ENCODE measurements at places on chromosomes 7 and 10.

- no peak for DNase-seq
Observed at GRCh38 chr7:74672343-74672915, 14.9 kb downstream of the GTF2I start.

GRCh38 chr7:37359662-37360444 is 88.8 kb downstream of the ELMO1 start:
- no peak for DNase-seq

DNA sequence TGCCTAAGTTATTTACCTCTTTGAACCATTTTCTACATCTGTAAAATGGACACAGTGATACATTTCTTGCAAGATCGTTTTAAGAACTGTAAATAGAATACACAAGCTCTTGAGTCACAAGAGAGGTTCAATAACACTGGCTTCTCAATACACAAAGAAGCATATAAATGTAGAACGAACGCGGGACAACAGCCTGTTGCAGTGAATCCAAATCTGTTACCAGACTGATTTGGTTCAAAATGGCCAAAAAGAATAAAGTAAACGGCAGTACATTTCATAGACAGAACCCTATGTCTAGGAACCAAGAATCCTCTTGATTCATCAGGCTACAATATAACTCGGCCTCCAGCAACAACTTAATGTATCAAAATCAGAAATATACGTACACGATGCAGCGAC is 701 bp downstream of the MTPAP start:
- DNase-seq, result no peak

GRCh38 chr10:93071674-93072224 is 1.9 kb upstream of the CYP26A1 start:
- DNase-seq, result no peak

DNA sequence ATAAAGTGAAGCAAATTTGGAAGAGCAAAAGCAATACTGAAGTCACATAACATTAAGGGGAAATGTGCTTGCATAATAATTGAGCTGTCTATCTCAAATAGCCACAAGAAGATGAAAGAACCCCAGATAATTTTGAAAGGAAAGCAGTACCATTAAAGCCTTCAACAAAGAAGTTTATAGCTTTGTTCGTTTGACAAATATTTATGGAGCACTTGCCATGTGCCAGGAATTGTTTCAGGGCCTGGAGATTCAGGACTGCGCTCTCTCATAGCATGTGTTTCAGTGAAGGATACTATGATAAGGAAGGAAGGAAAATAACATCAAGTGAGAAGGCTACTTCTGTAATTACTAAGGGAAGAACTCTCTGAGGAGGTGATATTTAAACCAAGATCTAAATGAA is 212.3 kb upstream of the CSTF2T start:
- no peak for DNase-seq

GRCh38 chr7:1403638-1404459 is 55.4 kb downstream of the MICALL2 start:
- DNase-seq, result no peak

DNA sequence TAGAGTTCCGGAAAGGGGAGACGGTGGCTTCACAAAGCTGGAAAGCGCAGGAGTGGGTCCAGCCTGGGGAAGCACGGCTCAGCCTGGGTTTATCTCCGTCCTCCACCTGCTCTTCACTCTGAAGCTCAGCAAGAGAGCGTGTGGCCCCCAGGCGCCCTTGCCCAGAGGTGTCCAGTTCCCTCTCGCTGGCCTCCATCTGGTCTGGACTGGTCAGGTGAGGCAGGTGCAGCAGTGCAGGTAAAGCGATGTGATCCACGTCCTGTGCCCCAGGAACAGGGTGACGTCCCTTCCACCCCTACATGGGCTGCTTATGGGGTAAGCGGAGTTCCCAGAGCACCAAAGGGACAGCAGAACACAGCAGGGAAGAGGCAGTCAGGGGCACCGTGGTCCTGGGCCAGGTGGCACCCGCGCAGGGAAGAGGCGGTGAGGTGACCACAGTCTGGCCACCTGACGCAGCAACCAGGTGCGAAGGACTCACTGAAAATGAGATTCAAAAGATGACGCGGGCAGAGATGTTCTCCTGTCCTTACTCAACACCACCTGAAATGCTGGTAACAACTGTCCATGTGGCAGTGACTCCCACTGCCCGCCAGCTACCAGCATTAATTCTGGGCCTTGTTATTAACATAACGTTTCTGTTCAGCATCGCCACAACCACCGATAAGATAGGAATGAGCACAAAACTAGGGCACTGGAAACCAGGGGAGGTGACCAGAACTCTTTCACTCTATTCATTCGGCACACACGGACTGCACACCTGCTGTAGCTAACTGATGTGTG is 33.0 kb upstream of the DIP2C start:
- no peak for DNase-seq

DNA sequence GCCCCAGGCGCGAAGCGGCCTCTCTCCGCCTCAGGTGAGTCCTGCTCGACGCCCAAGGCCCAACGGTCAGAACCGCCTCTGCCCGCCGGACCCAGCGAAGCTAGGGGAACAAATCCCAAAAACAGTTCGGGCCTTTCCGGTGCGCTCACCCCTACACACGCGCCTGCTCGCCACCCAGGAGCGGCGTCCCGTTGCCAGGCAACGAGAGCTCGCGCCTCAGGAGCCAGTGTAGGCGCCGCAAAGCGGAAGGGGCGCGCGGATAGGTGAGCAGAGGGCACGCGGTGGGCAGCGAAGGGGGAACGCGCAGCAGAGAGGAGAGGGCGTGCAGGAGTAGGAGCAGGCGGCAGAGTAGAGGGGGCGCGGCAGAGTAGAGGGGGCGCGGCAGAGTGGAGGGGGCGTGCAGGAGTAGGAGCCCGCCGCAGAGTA is at the start of the genes DYDC1 and DYDC2:
Gene DYDC1 (minus strand): TSS at position 193 of the 426 bp plus-strand sequence. CDS start 4,154 bp downstream, outside the sequence.
Gene DYDC2 (plus strand): TSS at position 219 of the 426 bp plus-strand sequence. CDS start 5,663 bp downstream, outside the sequence.
- no peak for DNase-seq

DNA sequence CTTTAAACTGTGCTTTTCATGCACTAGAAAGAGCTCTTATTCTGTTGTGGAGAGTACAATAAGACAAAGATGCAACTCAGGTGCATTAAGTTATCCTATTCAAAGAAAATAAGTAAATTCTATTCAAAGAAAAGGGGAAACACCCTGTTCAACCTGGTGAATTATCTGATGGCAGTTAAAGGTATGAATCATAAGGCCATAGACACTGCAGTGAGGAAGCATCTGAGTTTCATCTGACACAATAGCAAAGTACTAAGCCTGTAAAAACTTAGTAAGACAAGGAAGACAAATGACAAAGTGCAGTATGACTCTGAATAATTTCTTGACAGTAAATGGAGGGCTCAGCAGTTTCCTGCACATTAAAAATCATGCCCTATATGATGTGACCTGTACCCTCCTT is 91.0 kb upstream of the LRRTM3 start:
- DNase-seq, result no peak

DNA sequence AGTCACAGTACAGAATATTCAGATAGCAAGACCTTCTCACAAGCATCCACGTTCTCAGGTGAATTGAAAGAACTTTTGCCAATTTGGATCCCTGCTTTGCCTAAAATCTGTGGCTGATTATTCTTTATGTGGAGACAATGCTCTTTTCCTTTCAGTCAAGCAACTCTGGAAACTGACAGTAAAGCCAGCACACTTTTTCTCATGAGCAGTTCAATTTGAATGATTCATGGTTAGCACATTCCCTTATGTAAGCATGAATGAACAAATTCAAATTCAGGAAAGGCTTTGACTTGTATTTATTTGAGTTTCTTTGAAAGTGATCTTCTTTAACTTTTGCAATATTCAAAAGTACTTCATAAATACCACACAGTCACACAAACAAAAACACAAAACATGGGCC is 57.6 kb downstream of the MEOX2 start:
- DNase-seq, result no peak

DNA sequence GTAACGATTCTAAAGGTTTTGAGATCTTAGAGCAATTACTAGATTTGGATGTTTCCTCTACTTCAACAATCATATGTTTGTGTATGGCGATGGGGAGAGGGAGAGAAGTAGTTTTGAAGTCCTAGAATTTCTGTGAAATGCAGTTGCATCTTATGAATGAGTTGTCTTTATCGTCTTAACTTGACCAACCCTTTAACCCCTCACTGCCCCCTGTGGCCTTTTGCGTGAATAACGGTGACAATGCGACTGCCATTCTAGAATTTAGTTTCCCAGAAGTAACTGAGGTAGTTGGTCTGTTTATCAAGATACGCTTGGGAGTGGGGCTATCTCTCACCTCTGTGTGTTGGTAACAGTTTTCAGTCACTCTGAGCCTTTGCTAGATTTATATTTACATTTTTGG is 204.6 kb downstream of the HDAC9 start:
- no peak for DNase-seq

- DNase-seq, result no peak
Observed at GRCh38 chr10:60943316-60944057, 498 bp downstream of the RHOBTB1 start.

DNA sequence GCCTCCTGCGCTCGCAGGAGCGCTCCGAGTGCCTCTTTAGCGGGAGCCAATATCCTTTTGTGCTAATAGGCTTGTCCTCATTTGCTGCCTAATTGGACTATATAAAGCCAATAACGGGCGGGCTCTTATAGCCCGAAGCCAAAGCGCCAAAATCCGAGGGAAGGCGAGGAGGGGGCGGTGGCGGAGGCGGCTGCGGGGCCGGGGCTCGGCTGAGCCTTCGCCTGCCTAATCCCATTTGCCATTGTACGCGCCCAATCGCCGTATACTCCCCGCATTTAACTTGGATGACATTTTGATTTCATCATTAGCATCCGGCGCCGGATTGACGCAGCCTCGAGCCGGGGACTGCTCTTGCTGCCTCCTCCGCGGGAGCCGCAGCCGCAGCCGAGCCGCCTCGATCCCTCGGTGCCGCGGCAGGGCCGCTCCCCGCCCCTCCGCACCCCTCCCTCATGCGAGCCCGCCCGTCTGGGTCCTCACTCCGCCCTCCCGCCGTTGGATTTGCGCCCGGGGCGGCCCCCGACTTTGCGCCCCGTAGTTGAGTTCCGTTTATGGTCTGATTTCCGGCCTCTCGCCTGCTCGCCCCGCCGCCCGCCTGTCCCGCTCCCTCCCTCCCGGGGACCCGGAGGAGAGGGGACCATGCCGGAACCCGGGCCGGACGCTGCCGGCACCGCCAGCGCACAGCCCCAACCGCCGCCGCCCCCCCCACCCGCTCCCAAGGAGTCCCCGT is at the start of gene HMX3:
Gene HMX3 (plus strand): TSS at position 556 of the 727 bp plus-strand sequence. CDS start 81 bp downstream, at position 637.
- no peak for DNase-seq

DNA sequence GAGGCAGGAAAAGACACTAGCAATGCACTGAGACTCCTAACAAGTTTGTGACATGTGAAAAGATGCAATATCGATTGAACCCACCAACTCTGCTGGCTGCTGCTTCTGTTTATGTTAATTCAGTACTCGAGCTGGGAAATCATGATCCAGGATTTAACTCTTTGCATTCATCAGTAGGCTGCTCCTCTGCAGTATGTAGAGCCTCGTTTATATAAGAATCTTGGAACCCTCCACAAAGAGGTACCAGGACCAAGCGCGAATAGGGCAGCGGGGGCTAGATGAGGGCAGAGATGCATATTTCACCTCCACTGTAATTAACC is 7.8 kb downstream of the PRKAG2 start:
- no peak for DNase-seq

GRCh38 chr7:17207220-17207619 is 91.2 kb upstream of the AHR start:
- DNase-seq, result no peak

- DNase-seq, result no peak
Observed at GRCh38 chr10:133010095-133010842, 67.9 kb upstream of the CFAP46 start.

GRCh38 chr10:59713196-59713821 is 3.7 kb upstream of the SLC16A9 start:
- DNase-seq, result no peak

DNA sequence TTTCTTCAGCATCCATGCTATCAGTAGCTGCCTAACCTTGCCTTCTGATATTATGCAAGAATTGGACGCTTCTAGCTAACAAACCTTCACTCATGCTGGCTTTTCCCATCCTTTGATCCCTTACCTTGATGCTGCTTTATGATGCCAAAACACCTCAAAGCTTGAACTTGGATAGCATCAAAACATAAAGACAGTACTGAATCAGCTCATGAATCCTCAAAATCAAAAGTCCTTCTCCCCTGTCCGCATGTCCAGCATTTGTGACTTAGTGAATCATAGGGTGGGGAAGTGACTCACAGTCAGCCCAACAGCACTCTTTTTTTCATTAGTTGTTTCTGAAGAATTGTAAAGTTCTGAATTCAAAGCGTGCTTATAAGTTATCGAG is 89.5 kb upstream of the PIK3CG start:
- DNase-seq, result peak; percentile 70

DNA sequence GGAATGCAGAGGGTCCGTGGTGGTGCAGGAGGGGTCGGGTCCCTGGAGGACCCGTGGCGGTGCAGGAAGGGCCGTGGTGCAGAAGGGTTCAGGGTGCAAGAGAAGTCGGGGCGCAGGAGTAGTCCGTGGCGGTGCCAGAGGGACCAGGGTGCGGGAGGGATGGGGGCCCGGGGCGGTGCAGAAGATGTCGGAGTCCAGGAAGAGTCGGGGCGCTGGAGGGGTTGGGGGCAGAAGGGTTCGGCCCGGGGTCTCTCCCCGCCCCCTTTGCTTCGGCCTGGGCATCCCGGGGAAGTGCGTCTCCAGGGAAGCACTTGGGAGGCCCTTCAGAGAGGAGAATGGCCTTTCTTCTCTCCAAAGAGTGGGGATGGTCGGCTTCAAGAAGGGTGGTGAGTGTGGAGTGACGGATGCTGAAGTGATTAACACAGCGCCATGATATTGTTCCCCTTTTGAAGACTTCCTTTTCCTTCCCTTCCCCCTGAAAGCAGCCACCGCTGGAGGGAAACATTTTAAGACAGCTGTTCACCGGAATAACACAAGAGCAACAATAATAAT is 997 bp downstream of the WDR37 start:
- DNase-seq, result no peak

DNA sequence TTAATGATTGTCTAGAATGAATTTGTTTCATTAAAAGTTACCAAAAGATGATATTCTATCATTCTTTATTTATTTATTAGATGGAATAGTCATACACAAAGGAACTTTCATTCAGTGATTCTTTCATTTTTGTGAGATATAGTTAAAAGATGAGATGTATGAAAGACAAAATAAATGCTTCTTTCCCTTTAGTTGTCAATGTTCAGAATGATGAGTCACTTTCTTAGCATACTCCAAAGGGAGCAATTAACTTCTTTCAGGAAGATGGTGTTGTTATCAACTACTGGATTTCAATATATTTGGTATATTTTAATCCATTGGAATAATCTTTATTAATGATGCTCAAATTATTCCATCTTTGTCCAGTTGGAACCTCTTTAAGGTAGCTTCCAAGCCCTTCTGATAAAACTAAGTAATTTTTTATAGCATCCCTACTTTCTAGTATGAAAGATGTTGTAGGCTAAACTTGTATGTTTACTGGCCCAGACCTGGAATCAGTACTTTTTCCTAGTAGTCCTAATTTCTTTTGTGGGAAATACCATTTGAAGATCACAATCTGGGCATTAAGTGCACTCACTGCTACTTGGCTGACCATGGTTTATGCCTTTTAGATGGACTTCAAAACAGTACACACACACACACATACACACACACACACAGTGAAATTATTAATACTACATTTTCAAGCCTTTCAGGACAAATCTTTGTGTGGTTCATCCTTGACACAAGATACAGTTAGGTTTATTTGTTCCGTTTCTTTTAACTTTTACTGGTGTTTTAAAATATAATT is 2.5 kb downstream of the GIMAP7 start:
- no peak for DNase-seq

GRCh38 chr10:44477046-44477425 is 92.1 kb upstream of the CXCL12 start:
- DNase-seq, result no peak
